Glutamatergic neuron (in vitro differentiated cells): ENCODE measurements at places on chromosomes 5 and 9. TPM values are rescaled to one million over a fixed set of nuclear protein-coding genes. Genes with fewer than 3 reads are reported as not detected.

GRCh38 chr9:19498015-19498414, 89.2 kb downstream of the ACER2 start:
- H3K4me1 ChIP-seq: peaks cover 11% of the 10 kb centered on the region
- peaks cover 20% of the 10 kb centered on the region for H3K36me3 ChIP-seq
- H3K27ac ChIP-seq: no peak overlapping the region
- DNase-seq: no peak

GRCh38 chr5:37855438-37855837, 15.6 kb upstream of the GDNF start:
- DNase-seq: no peak
- no peak overlapping the region for H3K27ac ChIP-seq
- H3K27me3 ChIP-seq: no peaks in the 10 kb centered on the region
- H3K4me1 ChIP-seq: peaks cover 2% of the 10 kb centered on the region

The AFAP1L1 gene
- 0.25 TPM for total RNA-seq

DNA sequence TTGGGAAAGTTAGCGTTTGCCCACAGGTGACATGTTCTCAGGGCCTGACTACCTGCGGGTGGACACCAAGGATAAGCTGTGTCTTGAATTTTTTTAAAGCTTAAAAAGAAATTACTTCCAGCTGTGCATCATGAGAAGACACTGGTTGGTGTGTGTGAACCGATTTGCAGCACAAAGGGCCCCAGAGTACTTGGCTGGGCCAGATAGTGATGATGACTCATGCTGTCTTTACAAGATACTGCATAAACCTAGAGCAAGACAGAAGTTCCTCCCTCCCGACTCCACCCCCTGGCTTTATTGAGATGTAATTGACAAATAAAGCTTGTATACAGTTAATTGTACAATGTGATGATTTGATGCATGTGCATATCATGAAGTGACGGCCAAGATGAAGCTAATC, 212.8 kb downstream of the NXNL2 start:
- no peak for DNase-seq
- no peaks in the 10 kb centered on the region for H3K36me3 ChIP-seq
- H3K4me3 ChIP-seq: no peak overlapping the region
- peaks cover 5% of the 10 kb centered on the region for H3K27me3 ChIP-seq
- peaks cover 34% of the 10 kb centered on the region for H3K4me1 ChIP-seq

The EXOC3 gene
- 55.4 TPM for total RNA-seq
